Testis (tissue), 5 donors: ENCODE measurements at places on chromosomes 4 and X.

- DNase-seq = no peak
Measured at GRCh38 chr4:73727685-73728084, 12.7 kb upstream of the CXCL8 start.

GRCh38 chrX:95346856-95347255, 1337.8 kb upstream of the DIAPH2 start:
- DNase-seq = no peak

GRCh38 chrX:153065389-153065788, 6.9 kb upstream of the PNMA6A start:
- DNase-seq = no peak

DNA sequence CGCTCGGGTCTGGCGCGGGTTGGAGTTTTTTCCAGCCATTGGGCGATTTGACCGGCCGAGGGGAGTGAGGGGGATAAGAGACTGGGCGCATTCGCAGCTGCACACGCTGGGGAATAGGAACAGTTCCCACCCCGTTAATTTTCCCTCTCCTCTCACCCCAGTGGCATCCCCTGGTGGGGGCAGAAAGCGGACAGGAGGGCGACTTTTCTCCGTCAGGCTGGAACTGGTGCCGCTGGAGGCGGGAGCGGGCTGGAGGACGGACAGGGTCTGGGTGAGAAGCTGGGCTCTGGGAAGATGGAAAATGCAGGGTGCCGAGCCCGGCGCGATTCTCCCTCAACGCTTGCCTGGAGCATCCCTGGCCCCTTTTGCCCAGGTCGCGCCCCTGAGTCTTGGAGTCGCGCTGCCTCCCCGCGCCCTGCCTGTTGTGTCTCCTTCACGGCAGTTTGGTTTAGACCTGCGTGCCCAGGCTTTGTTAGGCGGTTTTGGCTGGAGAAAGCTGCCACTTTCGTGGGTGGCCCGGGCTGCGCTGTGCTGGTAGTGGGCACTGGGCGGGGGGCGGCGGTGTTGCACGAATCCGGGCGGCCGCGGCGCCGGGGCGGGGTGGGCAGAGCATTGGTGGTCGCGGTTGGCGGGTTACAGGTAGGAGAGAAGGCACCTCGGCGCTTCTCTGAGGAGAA, 2.0 kb downstream of the ADGRL3 start:
- DNase-seq = peak; percentile 22

- DNase-seq = no peak
Measured at GRCh38 chr4:3177426-3177825, 71.5 kb upstream of the MSANTD1 start.

DNA sequence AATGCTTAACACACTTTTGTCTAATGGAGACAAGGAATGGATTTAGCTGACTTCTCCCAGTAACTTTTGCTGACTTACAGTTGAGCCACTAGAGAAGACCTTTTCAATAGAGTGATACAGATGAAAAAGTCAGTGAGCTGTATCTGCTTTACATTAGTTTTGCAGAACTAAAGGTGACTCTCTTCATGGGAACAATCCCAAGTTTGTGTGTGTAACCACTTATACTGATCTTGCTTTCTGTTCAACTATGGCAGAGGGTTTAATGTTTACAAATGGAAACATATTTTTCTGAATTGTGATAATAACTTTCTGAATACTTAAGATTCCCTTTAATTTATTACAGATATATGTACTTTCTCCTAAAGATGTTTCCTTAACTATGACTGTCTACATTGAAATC, 182.6 kb upstream of the PUDP start:
- DNase-seq = no peak

DNA sequence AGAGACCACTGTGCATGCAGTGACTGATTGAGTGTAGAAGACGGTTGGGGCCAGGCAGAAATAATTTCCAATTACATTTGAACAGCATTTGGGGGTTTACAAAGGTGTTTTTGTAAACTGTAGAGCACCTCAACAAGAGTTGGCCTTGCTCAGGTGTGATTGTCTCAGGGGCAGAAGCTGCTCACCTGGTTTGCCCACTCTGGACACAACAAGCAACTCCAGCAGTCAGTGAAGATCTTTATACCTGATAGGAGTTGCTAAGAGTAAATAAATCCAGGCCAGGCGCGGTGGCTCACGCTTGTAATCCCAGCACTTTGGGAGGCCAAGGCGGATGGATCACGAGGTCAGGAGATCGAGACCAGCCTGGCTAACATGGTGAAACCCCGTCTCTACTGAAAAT, 221.3 kb downstream of the RAB28 start:
- no peak for DNase-seq

DNA sequence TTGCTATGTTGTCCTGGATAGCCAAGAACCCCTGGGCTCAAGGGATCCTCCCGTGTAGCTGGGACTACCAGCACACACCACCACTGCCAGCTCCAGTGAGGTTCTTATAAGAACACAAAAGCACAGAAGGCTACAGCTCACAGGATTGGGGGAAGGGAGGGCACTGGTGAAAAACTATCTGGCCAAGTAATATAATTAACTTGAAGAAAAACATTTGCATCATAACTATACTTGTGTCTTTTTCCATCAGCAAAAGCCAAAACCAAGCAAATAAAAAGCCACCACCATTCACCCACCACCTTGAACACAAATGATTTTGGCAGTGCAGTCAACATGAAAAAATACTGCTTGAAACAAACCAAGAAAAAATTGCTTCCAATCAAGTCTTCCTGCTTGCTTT, 188.2 kb downstream of the MAML3 start:
- DNase-seq = no peak

DNA sequence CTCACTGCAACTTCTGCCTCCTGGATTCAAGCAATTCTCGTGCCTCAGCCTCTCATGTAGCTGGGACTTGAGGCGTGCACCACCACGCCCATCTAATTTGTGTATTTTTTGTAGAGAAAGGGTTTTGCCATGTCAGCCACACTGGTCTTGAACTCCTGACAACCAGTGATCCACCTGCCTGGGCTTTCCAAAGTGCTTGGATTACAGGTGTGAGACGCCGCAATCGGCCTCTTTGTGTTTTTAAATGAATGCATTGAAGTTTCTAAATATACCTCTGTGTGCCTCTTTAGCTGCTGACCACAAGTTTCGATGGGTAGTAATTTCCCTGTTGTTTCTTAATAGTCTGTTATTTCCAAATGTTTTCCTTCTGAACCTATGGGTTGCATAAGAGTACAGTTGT, 765.3 kb upstream of the GRIA3 start:
- no peak for DNase-seq

- DNase-seq = no peak
Measured at GRCh38 chr4:100826808-100827548, 309.2 kb upstream of the EMCN start.

DNA sequence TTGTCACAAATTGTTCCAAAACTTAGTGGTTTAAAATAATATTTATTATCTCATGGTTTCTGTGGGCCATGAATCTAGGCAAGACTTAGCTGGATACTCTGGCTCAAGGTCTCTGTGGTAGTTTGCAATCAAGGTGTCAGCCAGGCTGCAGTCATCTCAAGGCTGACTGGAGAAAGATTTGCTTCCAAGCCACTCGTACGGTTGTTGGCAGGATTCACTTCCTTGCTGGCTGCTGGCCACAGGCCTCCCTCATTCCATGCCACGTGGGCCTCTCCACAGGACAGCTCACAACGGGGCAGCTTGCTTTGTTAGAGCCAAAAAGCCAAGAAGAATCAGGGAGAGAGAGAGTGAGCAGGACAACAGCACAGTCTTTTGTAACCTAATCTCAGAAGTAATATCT, 101.4 kb downstream of the WWC2 start:
- peak; percentile 86 for DNase-seq

DNA sequence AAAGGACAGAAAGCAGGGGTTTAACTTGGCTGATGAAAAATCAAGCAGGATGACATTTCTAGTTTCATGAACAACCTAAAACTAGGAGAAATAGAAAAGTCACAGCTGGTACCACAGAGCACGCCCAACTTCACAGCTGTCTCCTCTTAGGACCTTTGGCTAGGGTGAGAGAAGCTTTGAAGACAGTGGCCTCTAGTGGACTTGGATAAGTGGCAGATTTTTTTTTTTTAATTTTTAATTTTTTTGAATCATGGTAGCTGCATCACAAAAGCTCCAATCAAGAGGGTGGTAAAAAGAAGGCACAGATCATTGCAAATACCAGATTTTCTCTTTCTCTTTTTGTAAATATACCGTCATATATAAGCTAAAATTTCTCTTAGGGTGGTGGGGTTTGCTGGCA, 20.2 kb upstream of the MAP3K15 start:
- no peak for DNase-seq

DNA sequence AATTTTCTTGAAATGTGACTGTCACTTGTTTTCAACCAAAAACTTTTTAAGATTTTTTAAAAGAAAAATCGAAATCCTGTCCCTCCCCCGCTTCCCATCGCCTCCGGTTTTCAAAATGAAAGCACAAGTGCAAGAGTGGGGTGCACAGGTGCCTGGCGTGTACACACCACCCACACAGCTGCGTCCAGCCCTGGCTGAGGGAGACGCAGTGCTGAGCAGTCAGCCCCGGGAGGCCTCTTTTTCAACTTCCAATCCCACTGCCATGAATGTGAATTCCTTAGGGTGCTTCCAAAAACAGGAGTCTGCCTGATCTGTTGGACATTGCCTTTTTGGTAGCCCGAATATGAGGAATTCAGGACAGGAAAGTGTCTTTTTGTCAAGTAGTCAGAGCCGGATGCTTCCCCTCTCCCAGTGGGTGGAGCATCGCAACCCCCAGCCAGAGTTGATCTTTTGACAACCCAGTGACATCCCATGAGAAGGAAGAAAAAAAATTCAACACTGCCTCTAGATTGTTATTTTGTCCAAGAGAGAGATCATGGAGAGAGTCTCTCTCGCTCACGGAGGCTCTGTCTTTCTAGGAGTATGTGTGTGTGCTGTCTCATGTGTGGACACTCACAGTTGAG, 8.9 kb downstream of the PRRG3 start:
- DNase-seq = no peak

GRCh38 chrX:10199212-10199611, 42.4 kb downstream of the CLCN4 start:
- peak; percentile 19 for DNase-seq

DNA sequence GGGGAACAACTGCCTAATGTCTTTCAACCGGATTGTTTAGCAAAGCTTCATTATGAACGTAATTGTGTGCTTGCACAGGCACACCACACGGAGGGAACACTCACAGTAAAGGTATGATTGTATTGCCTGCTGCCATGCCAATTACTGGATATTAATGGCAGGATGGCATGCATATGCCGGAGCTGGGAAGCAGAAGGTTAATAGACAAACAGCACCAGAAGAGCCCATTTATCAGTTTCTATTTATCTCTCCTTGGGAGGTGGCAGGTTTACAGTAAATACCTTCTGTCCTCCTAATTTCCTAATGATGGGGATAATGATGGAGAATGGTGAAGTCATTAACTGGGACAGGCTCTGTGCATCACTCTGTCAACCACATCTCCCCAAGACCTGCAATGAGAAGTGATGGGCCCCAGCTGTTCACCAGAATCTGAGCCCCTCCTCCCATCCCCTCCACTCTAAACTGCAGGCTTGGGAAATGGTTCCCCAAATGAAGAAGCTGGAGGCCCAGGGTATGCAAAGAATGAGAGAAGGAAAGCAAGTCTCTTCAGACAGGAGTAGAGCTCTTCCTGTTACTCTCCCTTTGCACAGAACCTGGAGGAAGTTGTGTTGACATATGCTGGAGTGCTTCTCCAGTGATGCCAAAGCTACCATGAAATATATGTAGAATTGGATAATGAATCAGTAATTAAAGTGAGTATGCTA, 160.8 kb downstream of the NAA11 start:
- no peak for DNase-seq

GRCh38 chr4:106245176-106245575, 70.8 kb downstream of the TBCK start:
- no peak for DNase-seq

- no peak for DNase-seq
Measured at GRCh38 chrX:25204182-25204581, 188.4 kb upstream of the ARX start.

DNA sequence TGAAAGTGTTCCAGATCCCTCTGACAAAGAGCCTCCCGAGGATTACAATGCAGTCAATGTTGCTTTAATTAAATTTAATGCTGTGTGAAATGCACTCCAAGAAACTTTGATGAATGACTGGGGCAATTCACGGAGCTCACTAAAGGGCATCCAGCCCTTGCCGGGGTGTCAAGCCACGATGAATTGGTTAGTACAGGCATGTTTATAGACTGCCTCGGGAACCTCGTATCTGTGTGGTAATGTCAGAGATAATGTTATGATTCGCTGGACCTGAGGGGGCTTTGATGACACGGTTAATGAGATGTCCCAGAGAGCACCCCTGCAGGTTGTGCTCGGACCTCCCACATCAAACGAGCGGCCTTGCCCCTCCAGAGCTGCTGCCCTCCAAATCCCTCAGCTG, 428.8 kb downstream of the NKX6-1 start:
- DNase-seq = no peak

DNA sequence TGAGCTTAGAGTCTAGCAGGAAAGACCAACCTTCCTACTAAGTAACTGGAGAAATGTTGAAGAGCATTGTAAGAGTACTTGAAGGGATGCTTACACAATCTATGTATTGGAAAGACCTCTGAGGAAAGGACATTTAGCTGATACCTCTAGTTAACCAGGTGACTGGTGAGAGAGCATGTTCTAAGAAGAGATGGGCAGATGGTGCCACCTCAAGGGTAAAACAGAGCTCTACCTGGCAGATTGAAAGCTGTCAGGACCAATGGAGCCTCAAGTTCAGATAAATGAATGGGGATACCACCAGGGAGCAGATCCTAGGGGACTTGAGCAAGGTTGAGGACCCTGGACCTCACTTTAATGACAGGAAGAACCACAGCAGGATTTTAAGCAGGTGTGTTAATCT, 196.4 kb downstream of the QDPR start:
- no peak for DNase-seq

DNA sequence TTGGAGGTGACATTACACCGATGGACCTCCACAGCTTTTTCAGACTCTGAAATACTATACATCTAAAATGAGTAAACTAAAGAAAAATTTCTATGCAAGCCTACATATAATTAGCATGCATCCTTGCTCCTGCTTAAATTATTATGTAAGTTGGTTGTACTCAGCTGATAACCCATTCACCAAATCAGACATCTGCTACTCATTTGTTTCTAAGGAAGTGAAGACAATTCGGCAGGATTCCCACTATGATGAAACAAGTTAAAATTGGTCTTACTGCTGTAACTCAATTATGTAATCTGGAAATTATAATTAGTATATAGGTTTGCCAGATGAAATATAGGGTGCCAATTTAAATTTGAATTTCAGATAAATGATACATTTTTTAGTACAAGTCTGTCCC, 59.5 kb upstream of the FGF13 start:
- DNase-seq = no peak

GRCh38 chr4:67723341-67723740, 22.4 kb upstream of the UBA6 start:
- DNase-seq = no peak

GRCh38 chrX:135985973-135986310, 707 bp downstream of the SLC9A6 start:
- DNase-seq = no peak

GRCh38 chr4:71609167-71609566, 174.7 kb downstream of the GC start:
- no peak for DNase-seq

DNA sequence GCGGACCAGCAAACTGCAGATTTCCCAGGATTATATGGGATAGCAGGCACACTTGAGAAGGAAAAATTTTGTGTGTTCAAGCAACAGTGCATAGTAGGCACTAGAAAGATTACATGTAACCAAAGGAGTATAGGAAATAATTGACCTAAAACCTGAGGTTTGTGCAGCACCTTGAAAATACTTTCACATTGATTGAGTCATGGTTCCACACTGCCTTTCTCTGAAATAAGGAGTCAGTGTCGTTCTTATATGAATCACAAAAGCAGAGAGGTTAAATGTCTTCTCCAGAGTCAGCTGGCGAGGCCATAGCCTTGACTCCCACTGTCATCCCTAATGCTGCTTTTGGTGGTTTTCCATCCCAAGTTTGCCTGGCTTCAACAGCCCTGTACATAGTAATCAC, 138.9 kb downstream of the SOWAHB start:
- DNase-seq = no peak
